ENCODE measurements at places on chromosomes 5 and 9. TPM values are rescaled to one million over a fixed set of nuclear protein-coding genes. Genes with fewer than 3 reads are reported as not detected.

- no peak overlapping the region for H3K4me3 ChIP-seq
- no peaks in the 10 kb centered on the region for H3K27me3 ChIP-seq
- DNase-seq, result no peak
- H3K27ac ChIP-seq, result no peak overlapping the region
- H3K36me3 ChIP-seq, result no peaks in the 10 kb centered on the region
These were observed 40.9 kb upstream of the RXRA start for GRCh38 chr9:134285215-134285845.

- H3K4me1 ChIP-seq, result no peaks in the 10 kb centered on the region
- H3K27me3 ChIP-seq, result no peaks in the 10 kb centered on the region
- H3K4me3 ChIP-seq, result no peak overlapping the region
- H3K36me3 ChIP-seq, result no peaks in the 10 kb centered on the region
- DNase-seq, result no peak
- no peak overlapping the region for H3K27ac ChIP-seq
These were observed 24.6 kb downstream of the HSDL2 start for GRCh38 chr9:112404508-112404932.

GRCh38 chr5:77066823-77067442 lies 20.2 kb downstream of the ZBED3 start:
- H3K27me3 ChIP-seq, result no peaks in the 10 kb centered on the region
- no peak overlapping the region for H3K27ac ChIP-seq
- H3K4me1 ChIP-seq, result no peaks in the 10 kb centered on the region
- DNase-seq, result no peak
- no peak overlapping the region for H3K4me3 ChIP-seq

- H3K27ac ChIP-seq, result no peak overlapping the region
- DNase-seq, result no peak
- no peak overlapping the region for H3K4me3 ChIP-seq
- H3K36me3 ChIP-seq, result no peaks in the 10 kb centered on the region
These were observed 54.4 kb downstream of the AUH start for GRCh38 chr9:91307279-91307678.

GRCh38 chr5:156927545-156927944 lies 35.5 kb downstream of the TIMD4 start:
- H3K4me1 ChIP-seq, result peaks cover 51% of the 10 kb centered on the region
- no peak for DNase-seq
- no peaks in the 10 kb centered on the region for H3K27me3 ChIP-seq
- H3K4me3 ChIP-seq, result no peak overlapping the region

- H3K27me3 ChIP-seq, result no peaks in the 10 kb centered on the region
- no peaks in the 10 kb centered on the region for H3K4me1 ChIP-seq
- no peaks in the 10 kb centered on the region for H3K36me3 ChIP-seq
- no peak overlapping the region for H3K4me3 ChIP-seq
- DNase-seq, result no peak
These were observed 368.1 kb upstream of the CTNND2 start for GRCh38 chr5:12272389-12272788.

- H3K4me3 ChIP-seq, result no peak overlapping the region
- H3K27ac ChIP-seq, result no peak overlapping the region
- H3K27me3 ChIP-seq, result no peaks in the 10 kb centered on the region
- peaks cover 30% of the 10 kb centered on the region for H3K36me3 ChIP-seq
- DNase-seq, result no peak
These were observed 7.2 kb downstream of the CNOT8 start for GRCh38 chr5:154865466-154866184.

DNA sequence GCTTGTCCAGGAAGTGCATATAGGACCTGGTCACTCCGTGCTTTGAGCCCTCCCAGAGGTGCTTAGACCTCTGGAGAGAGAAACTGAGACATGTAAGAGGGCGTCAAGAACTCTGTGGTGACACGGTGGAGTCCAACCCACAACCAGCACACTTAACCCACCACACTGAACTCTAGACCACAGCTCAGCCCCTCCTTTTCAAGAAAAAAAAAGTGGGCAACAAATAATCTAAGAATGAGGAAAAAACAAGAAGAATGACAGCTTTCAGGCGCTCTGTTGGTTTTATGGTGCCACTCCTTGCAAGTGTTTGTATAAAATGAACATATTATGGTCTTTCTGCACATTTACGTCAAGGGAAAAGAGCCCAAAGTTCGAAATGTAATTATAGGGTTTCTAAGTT lies 50.2 kb upstream of the SNAPC3 start:
- no peaks in the 10 kb centered on the region for H3K4me1 ChIP-seq
- no peak for DNase-seq
- no peak overlapping the region for H3K27ac ChIP-seq

GRCh38 chr9:2263665-2264064 lies 248.5 kb downstream of the SMARCA2 start:
- DNase-seq, result no peak
- no peaks in the 10 kb centered on the region for H3K36me3 ChIP-seq
- H3K27ac ChIP-seq, result no peak overlapping the region

DNA sequence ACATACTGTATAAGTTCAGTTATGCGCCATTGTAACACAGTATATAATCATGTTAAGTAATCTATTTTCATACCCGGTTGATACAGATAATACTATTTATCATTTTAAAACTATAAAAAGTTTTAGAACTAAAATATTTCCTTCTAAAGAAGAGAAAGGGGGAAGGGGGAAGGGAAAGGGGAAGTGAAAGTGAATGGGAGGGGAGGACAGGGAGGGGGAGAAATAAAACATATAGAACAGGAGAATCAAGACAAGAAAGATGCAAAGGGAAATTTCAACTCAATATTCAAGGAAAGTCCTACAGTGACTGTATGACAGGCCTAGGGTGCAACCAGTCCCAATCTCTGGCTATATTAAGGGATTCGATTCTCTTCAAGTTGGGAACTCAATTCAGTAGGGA lies 1278.8 kb downstream of the MAT2B start:
- no peak for DNase-seq
- H3K27me3 ChIP-seq, result no peaks in the 10 kb centered on the region
- H3K4me1 ChIP-seq, result no peaks in the 10 kb centered on the region
- H3K36me3 ChIP-seq, result no peaks in the 10 kb centered on the region
- no peak overlapping the region for H3K4me3 ChIP-seq
- no peak overlapping the region for H3K27ac ChIP-seq

GRCh38 chr5:145981589-145982571 lies 45.5 kb downstream of the SH3RF2 start:
- no peak overlapping the region for H3K4me3 ChIP-seq
- H3K27me3 ChIP-seq, result no peaks in the 10 kb centered on the region
- H3K36me3 ChIP-seq, result no peaks in the 10 kb centered on the region
- H3K4me1 ChIP-seq, result no peaks in the 10 kb centered on the region

DNA sequence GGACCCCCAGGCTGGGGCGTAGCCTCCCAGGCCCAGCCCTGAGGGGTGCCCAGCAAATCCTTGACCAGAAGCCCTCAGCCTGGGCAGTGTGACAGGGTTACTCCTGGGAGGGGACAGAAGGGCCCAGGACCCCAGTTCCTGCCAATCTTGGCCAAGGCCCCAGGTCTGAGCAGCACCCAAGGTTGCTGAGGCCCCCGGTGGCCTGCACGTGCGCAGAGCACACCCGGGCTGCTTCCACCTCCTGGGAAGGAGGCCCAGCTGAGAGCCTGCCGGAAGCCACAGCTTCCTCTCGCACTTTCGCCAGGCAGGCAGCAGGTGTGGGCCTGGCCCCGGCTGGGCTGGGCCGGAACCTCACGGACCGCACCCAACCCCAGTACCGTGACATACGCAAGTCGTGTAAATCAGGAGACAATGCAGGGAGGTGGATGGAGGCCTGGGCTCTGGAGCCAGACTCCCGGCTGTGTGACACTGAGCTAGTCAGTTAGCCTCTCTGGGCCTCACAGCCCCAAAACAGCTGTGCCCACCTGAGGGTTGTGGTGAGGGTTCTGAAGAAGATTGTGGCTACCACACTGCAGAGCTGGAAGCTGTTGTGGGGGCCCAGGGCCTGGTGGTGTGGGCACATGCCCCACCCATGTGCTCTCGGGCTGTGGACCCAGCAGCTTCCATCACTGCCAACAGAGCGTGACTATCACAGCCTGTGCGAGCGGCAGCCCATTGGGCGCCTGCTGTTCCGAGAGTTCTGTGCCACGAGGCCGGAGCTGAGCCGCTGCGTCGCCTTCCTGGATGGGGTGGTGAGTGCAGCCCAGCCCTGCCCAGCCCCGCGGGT lies 5.1 kb downstream of the GRK6 start:
- H3K4me1 ChIP-seq, result peaks cover 92% of the 10 kb centered on the region
- H3K36me3 ChIP-seq, result peaks cover 46% of the 10 kb centered on the region
- DNase-seq, result peak; percentile 63
- H3K27ac ChIP-seq, result peak overlapping the region; percentile 93
- no peaks in the 10 kb centered on the region for H3K27me3 ChIP-seq

DNA sequence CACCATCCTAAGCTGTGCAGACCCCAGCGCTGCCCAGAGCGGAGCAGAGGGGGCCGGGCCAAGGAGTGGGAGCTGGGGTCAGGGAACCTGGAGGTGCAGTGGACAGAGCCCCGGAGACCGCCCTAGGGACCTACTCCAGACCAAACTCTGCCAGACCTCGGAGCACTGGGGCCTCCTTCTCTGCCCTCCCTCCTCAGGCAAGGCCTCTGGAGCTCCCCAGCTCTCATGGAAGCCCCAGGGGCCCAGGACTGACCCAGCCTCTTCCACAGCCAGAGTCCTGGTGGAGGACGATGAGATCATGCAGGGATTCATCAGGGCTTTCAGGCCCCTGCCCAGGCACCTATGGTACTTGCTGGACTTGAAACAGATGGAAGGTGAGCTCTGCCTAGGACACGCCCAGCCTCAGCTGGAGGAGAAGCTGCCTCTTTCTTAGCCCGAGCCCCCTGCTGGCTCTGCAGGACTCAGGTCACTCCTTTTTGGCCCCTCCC lies 3.6 kb downstream of the PAEP start:
- DNase-seq, result no peak
- H3K27me3 ChIP-seq, result no peaks in the 10 kb centered on the region
- no peaks in the 10 kb centered on the region for H3K4me1 ChIP-seq
- no peak overlapping the region for H3K27ac ChIP-seq
- H3K36me3 ChIP-seq, result no peaks in the 10 kb centered on the region

DNA sequence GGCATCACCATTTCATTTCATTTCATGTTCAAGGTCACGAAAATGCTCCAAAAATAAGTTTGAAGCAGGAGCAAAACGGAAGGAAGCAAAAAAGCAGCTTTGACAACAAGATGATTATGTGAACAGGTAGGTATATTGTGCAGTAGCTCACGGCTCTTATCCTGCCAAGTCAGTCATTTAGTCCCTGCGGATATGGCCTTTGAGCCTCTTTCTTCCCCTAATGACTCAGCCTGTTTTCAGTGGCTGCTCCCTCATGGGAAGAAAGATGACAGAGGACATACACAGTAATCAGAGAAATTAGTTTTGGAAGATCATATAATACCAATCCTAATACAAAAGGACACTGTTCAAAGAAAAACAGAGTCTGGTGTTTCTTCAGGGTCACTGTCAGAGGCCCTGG lies 155.8 kb upstream of the GRAMD2B start:
- DNase-seq, result no peak
- no peaks in the 10 kb centered on the region for H3K4me1 ChIP-seq
- no peak overlapping the region for H3K27ac ChIP-seq
- H3K4me3 ChIP-seq, result no peak overlapping the region

GRCh38 chr5:160835818-160836528 lies 16.0 kb downstream of the ATP10B start:
- H3K27me3 ChIP-seq, result no peaks in the 10 kb centered on the region
- no peak overlapping the region for H3K4me3 ChIP-seq
- no peak for DNase-seq
- H3K4me1 ChIP-seq, result no peaks in the 10 kb centered on the region
- H3K27ac ChIP-seq, result no peak overlapping the region

DNA sequence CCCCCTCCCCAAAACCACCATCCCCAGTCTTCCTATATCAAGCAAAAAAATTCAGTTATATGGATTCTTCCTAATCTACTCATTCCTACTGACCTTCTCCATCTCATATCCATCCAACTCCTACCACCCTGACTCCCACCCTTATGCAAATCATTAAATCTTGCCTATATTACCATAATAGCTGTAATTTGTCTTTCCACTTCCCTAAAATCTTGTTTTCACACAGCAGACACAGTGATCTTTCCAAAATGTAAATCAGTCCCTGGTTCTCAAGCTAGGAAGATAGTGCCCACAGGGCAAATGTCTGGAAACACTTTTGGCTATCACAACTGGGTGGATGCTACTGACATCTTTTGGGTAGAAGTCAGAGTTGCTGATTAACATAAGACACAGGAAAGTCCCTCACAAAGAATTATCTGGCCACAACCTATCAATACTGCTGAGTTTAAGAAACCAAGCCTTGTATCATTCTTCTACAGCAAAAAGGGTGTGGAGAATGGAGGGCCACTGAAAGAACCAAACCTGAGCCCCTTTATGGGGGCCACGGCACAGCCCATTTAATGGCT lies 1.4 kb downstream of the SRA1 start:
- H3K4me1 ChIP-seq, result peaks cover 30% of the 10 kb centered on the region
- peak overlapping the region; percentile 96 for H3K27ac ChIP-seq
- H3K4me3 ChIP-seq, result peak overlapping the region; percentile 60
- no peak for DNase-seq
- peaks cover 7% of the 10 kb centered on the region for H3K36me3 ChIP-seq
- H3K27me3 ChIP-seq, result no peaks in the 10 kb centered on the region

PCA3 gene
- not detected for total RNA-seq

PGM5 gene
- not detected for total RNA-seq

MORN5 gene
- total RNA-seq, result not detected

TMC1 gene
- total RNA-seq, result not detected

GPX3 gene
- not detected for total RNA-seq

ARHGEF28 gene
- 0.27 TPM for total RNA-seq

C1QTNF3 gene
- 1.4 TPM for total RNA-seq
